ENCODE measurements at places on chromosomes 12 and 14.

GRCh38 chr14:32693114-32693513, 245.6 kb upstream of the NPAS3 start:
- DNase-seq, result peak; percentile 58

DNA sequence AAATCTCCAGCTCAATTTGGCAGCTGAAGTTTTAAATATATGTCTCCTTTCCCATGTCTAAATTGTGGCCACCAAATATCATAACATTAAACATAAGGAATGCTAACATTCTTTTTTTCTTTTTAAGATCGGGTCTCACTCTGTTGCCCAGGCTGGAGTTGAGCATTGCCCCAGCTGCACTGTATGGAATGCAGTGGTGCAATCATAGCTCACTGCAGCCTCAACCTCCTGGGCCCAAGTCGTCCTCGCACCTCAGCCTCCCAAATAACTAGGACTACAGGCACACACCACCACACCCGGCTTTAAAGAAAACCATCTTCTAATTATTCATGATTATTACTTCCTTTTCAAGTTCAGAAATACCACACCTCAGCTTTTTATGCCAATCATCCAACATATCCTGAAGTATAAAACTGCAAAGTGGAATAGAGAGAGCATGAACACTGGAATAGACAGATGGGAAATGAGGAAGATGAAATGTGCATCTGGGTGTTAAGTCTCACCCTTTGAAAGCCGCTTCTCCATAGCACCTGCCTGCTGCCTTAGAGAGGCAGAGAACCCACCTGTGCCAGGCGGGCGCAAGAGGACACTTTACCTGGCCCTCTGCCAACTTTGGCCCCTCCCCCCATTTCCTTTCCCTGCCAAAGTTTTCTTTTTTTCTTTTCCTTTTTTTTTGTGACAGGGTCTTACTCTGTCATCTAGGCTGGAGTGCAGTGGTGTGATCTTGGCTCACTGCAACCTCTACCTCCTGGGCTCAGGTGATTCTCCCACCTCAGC, 2.8 kb upstream of the EML1 start:
- DNase-seq, result no peak

- no peak for DNase-seq
Measured at GRCh38 chr12:86903159-86903558, 647.0 kb upstream of the MGAT4C start.

- no peak for DNase-seq
Measured at GRCh38 chr12:109089683-109090082, 3.6 kb downstream of the ALKBH2 start.

GRCh38 chr14:75456069-75456996, 28.5 kb downstream of the JDP2 start:
- DNase-seq, result no peak

DNA sequence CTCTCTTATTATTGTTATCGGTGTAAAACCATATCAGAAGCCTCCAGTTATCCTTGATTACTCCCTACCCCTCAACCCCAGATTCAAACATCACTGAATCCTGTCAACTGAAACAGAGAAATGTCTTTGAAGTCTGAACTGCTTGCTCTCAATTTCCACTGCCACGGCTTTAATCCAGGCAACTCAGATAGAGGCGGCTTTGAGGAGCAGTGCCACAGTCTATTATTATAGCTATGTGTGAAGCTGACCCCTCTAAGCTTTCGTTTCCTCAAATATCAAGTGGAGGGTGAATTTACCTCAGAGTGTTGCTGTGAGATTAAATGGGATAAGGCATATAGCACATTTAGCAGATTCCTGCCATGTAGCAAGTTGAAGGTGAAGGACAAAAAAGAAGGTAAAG, 49.0 kb upstream of the PDE3A start:
- no peak for DNase-seq

DNA sequence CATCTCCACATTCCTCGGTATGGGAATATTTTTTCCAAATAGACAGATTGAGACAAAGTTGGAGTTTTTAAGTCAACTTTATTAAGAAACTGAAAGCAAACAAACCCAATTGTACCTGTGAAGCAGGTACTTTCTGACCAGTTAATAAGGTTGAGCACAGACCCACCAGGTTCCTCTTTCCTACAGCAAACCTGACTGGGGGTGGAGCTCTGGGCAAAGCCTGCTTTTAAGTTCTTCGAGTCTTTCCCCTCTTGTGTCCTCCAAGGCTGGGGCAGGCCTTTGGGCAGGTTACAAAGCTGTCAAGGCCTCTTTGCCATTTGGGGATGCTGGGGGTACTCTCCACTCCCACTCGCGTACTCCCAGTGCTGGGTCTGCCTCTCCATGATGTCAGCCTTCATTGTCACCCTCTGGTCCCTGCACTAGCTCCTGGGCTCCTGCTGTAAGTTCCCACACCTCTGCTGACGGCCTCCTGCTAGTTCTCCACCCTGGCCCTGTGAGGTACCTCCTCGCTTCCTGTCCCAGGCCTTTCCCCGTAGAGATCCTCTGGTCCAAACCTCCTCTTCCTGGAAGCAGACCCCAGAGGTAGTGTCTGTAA, 3.2 kb downstream of the KCNH3 start:
- DNase-seq, result no peak

DNA sequence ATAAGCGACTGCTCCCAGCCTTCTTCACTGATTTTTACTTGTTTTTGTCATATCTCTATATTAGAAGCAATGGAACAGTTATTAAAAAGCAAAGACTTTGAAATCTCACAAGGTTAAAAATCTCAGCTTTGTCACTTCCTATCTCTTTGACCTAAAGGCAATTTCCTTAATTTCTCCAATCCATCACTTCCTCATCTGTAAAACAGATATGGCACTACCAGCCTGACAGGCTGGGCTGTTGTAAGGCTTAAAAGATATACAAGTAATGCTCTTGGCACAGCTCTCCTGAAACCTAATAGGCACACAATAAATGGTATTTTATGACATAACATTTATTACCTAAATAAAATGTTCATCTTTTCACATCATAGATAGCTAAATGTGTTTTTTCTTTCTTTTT, 25.6 kb downstream of the ATXN2 start:
- DNase-seq, result no peak

- DNase-seq, result no peak
Measured at GRCh38 chr14:105179191-105179590, 1.9 kb downstream of the NUDT14 start.

- DNase-seq, result no peak
Measured at GRCh38 chr12:67284561-67284960, 15.4 kb downstream of the CAND1 start.

DNA sequence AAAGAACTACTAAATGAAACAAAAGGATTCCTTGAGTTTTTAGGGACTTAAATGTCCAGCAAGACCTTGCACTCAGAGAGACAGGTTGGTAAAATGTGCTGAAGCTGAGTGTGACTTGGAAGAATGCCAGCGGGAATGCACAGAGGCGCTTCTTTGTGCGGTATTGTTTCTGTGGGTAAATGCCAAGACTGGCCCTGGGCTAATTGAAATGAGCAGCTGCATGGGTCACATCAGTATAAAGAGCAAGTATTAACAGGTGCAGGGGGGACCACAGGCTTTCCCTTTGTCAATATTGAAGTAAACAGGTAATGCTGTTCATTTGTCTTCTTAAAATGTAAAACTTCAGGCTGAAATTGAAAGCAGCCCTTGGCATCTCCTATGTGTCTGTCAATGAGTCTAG, 74.3 kb downstream of the LMO3 start:
- no peak for DNase-seq

DNA sequence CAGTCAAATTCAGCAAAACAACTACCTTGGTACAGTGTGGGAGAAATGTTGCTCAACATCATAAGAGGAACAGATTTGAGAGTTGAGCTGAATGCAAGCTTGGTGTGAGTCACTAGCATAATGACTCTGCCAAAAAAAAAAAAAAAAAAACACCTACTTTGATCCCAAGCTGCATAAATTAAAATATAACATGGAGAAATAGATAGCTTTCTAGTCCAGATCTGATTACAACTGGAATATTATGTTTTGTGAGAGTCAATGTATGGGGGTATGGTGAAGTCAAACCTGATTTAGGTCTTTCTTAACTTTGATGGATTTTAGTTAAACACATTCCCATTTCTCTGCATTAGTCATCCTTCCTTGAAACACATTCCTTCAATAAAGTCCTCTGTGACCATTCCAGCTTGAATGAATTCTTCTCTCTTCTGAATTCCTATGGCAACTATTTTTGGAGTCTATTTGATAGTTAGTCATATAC, 188.1 kb downstream of the SLC5A8 start:
- peak; percentile 94 for DNase-seq

DNA sequence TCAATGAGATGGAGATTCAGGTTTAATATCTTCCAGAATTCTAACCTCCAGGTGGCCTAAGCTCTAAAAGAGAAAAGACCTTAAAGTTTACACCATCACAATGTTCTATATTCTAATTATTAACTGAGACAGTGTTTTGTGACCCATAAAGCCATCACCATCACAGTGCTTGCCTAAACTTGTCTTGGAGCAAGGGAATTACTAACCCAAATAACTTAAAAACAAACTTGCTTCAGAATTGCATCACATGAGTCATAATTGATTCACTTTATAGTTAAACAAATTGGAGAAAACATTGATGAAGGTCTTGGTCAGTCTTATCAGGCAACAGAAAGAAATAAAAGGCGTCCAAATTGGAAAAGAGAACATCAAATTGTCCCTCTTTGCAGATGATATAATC, 54.5 kb upstream of the ALG10 start:
- DNase-seq, result no peak

GRCh38 chr12:111428728-111429175, 23.0 kb downstream of the SH2B3 start:
- no peak for DNase-seq

- DNase-seq, result no peak
Measured at GRCh38 chr12:10121278-10121677, 8.7 kb downstream of the CLEC7A start.

DNA sequence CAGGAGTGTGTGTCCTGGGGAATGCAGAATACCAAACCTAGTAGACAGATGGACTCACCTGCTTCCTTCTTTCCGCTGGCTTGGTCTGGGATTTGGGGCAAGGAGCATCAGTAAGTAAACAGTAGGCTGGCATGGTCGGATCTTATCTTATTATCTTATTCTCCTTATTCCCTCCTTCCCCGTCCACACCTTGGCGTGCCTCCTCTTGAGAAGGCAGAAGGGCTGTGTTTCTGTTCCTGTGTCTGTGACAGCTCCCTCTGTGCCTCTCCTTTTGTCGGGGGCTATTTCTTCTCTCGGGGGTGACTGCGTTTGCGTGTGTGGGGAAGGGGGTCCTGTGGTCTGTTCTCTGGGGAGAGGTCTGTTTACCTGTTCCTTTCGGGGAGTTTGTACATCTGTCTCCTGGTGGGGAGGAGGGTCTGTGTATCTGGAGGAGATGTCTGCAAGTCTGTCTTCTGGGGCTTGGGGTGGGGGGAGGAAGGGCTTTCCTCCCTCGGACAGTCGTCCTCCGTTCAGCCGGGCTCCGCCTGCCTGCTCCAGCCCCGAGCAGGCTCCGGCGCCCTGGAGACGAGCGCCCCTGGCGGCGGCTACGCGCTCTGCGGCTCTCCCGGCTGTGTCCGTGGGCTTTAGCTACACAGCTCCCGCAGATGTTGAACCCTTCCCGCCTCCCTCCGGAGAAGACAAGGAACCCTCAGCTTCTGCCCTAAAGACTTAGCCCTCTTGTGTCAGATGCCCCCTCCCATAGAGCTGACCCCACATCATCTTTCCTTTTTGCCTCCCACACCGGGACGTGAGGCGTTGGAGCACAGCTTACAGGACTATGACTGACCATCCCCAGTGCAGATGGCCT, 4.4 kb downstream of the KRT86 start:
- peak; percentile 72 for DNase-seq

DNA sequence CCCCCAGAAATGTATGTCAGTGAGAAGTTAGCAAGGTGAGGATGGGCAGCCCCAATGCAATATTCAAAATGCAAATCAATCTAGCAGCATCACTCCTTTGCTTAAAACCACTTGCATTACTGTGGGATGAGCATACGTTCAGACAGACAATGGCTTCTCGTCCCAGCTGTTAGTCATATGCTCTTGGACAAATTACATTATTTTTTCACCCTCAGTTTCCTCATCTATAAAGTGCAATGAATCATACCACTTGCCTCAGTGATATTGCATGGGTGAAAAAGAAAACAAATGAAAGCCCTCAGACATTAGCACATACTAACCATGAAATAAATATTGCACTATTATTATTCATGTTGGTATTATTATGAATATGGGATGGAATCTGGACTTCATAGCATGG, 132.3 kb downstream of the C12orf75 start:
- DNase-seq, result peak; percentile 78

- no peak for DNase-seq
Measured at GRCh38 chr14:96589577-96589976, 87.4 kb downstream of the PAPOLA start.

DNA sequence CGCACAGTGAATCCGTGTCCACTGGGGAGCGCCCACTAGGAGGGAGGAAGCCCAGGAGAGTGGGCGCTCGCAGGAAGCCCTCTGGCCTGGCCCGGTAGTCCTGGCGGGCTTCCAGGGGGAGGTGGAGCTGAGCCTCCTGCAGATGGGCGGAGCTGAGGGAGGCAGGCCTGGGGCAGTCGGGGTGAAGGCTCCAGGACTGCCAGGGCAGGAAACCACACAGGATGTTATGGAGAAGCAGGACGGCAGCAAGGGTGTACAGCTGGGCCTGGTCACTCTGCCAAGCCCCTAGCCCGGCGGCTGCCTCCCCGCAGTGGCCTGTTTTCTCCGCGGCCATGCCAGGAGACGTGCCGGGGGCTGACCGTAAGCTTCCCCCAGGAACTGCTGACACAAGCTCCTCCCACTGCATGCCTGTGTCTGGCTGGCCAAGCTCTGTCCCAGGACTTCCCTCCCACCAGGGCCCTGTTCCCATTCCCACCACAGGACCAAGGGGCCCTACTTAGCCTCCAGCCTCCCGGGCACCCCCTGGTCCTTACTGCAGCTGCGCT, 143.4 kb upstream of the C14orf180 start:
- peak; percentile 24 for DNase-seq

DNA sequence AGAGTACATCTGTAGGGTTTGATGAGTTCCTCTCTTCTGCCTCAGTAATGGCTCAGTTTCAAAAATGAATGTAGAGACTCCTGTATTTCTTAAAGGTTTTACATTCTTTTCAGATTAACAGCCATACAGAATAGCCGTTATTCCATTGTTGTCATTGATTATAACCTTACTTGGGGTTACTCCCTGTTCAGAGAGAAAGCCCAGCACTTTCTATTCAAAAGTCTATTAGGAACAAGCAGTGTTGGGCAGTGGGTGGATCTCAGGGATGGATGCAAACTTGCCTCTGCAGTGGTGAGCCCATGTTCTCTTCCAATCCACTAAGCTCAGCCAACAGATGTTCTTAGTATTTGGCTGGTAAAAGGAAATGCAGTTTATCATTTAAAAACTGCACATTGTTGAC, 342.6 kb upstream of the E2F7 start:
- peak; percentile 70 for DNase-seq

GRCh38 chr12:94586589-94587259, 63.6 kb downstream of the TMCC3 start:
- no peak for DNase-seq

- peak; percentile 56 for DNase-seq
Measured at GRCh38 chr14:44782775-44783238, 178.9 kb downstream of the KLHL28 start.

- peak; percentile 76 for DNase-seq
Measured at GRCh38 chr12:79402606-79403005, 288.2 kb downstream of the PAWR start.

DNA sequence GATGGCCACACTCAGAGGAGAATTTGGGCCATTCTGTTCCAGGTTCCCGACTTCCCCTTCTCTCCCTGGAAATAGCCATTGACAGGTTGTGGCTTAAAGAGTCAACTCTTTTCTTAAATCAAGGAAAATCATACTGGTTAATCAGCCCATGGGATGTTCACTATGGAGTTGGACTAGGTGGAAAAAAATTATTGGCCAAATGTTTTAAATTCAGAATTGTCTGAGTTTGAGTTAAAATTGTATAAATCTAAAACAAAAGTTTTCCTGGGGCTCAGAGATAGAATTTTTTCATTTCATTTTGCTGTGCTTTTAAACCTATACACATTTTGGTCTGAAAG, 6.5 kb downstream of the ESRRB start:
- no peak for DNase-seq
